A549 treated with ZK216348 at 1 μM for 4 hours (cell line): ENCODE measurements at places on chromosomes 2 and 18. TPM values are rescaled to one million over a fixed set of nuclear protein-coding genes. Genes with fewer than 3 reads are reported as not detected.

The DTNA gene
- 0.04 to 0.30 TPM (median 0.13 TPM) in 4 of 5 replicates, not detected in the other for total RNA-seq

The CKAP2L gene
- 10.2 to 20.6 TPM (median 14.9 TPM) in 5 replicates for total RNA-seq

The ANKRD29 gene
- 14.5 to 18.0 TPM (median 16.7 TPM) in 5 replicates for total RNA-seq

The MARCO gene
- 0.14 TPM in 1 of 5 replicates, not detected in the others for total RNA-seq

The POTEC gene
- total RNA-seq, result not detected in 5 replicates

The AP1S3 gene
- 24.7 to 51.4 TPM (median 35.4 TPM) in 5 replicates for total RNA-seq

The FN1 gene
- total RNA-seq, result 173 to 264 TPM (median 183 TPM) in 5 replicates
